HFFc6 (cell line): ENCODE measurements at places on chromosomes 3 and 15.

- no peak for DNase-seq
Observed at GRCh38 chr3:98564282-98565005, 29.0 kb downstream of the CPOX start.

DNA sequence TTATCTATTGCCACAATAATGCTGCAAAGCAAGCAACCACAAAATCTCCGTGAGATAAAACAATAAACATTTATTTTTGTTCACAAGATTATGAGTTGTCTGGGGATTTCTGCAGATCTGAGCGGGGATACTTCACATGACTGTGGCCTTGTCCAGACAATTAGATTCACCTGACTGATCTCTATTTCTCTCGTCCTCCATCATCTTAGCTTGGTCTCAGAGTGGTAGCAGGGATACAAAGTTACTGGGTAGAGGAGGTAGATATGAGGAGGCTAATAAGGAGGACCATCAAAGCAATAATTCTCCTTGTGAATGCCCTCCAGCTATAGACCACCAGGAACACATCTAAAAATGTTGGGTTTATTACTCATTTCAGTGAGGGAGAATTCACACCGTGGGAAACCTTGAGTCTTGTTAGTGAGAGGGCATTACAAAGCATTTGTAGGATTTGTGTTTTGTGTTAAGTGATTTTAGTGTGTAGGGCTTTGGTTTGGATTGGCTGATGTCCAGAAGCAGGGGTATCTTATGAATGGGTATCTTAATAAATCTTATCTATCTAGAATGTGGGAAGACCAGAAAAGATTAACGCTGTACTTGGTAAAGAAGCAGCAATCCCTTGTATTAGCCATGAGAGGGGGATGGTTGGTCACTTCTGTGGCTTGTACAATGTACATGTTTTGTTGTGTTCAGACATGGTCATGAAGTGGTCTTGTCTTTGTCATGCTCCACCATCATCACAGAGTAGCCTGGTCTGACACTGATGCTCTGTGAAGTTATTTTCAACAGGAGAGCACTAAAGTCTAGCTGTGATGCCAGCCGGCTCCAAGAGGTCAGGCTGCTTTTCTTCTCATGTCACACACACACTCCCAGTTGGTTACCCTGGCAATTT, 287.6 kb upstream of the STT3B start:
- DNase-seq: no peak

DNA sequence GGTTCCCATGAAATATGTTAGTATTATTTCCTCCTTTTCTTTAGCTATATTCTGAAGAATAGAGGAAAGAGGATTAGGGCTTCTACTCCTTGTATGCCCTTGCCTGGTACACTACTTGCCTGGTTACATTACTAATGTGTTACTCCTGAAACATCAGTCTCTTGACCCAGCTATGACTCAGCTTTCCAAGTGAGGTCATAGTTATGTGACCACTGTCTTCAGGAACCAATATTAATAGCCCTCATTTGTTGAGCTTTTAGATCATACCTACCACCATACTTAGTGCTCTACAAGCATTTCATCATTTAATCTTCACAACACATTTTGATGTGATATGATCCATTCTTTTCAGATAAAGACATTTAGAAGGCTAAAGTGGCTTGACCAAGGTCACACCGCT, 60.3 kb downstream of the CMSS1 start:
- DNase-seq: peak; percentile 89

GRCh38 chr15:65558336-65558735, 28.1 kb downstream of the HACD3 start:
- peak; percentile 27 for DNase-seq

DNA sequence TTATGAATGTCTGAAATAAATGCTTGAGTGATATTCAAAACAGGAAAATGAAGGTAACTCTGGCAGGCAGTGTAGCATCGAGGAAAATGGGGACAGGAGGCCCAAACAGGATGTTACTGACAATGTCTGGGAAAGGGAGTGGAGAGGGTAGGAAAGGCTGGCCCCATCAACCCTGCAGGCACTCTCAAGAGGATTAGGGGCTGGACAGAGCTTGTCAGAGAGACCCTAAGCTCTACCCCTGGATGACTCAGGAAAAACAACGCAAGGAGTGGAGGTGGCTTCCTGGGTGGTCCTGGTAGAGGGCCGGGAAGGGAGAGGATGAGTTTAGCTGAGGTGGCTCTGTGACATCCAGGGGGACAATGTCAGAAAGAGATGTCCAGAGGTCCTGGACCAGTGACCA, 106.0 kb downstream of the RYK start:
- no peak for DNase-seq

DNA sequence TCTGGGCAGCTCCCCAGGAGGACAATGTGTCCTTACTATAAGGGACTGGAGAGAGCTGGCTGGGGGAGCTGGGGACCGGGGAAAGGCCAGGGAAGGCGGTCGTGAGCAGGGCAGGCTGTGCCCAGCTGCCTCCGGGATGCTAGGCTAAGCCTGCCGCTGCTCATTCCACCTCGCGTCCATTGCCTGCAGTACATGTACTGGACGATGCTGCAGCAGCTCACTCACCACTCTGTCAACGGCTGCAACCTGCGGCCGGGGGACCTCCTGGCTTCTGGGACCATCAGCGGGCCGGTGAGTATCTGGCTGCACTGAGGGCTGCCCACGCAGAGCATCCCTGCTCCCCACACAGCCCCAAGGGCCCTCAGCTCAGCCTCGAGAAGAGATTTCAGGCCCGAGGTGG, 27.1 kb downstream of the FAH start:
- DNase-seq: no peak

DNA sequence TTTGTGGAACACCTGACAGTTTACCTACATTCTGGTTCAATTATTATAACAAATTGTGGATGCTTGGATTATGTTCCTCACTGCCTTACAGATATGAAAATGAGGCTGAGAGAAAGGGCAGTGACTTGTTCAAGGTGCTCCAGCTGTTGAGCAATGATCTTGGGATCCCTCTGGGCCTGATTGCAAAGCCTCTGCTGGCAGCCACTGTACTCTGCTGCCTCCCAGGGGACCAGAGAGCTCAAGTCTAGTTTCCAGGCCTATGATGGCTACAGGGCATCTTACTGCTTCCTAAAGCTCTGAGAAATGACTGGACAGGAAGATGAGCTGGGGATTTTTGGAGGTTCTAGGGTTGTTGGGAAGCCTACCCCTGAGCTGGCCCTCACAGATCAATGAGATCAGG, 2.3 kb upstream of the SHC4 start:
- peak; percentile 79 for DNase-seq

DNA sequence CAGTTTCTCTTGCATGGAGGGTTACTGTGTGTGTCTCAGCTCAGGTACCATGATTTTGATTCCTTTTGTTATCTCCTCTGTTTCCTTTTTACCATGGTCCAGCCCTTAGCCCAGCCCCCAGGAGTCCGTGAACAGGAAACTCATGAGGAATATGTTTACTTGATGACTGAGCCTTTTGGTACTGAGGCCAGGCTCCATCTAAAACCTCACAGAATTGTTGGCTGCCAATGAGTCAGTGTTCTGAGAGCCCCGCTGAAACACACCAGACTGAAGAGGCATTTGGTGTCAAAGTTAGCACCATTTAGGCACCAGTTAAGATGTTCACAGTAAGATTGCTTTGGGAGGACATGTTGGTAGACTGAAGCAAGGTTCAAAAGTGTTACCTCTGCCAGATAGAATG, 80.9 kb downstream of the DGKG start:
- peak; percentile 78 for DNase-seq

DNA sequence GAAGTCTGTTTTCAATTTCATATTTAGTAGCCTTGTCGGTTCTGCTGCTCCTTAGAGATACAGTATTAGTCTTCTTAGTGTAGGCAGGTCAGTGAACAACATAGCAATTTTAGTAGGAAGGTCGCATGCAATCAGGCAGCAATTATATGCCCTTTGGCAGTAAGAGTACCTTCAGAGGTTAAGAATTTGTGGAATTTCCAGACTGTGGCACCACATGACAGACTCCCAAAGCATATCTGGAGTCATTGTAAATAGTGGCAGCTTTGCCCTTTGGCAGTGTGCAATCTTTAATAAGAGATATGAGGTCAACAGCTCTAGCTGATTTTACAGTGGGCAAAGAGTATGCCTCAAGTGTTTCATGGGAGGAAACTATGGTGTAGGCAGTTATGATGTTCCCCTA, 1532.5 kb upstream of the CADM2 start:
- no peak for DNase-seq

GRCh38 chr3:55683666-55684270, 196.7 kb upstream of the WNT5A start:
- DNase-seq: no peak

- DNase-seq: no peak
Observed at GRCh38 chr3:171789759-171790505, 20.4 kb downstream of the PLD1 start.

DNA sequence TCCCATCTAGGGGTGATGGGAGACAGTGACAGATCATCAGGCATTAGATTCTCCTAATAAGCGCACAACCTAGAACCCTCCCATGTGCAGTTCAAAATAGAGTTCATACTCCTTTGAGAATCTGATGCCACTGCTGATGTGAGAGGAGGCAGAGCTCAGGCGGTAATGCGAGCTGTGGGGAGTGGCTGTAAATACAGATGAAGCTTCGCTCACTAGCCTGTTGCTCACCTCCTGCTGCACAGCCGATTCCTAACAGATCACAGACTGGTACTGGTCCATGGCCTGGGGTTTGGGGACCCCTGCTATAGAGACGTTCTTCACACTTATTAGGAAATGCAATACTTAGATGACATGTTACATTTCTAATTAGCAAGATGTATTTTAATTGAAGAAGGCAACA, 154.4 kb downstream of the CBLB start:
- no peak for DNase-seq

GRCh38 chr3:35426366-35426958, 212.9 kb upstream of the ARPP21 start:
- DNase-seq: no peak

GRCh38 chr15:53752406-53752805, 7.1 kb downstream of the WDR72 start:
- no peak for DNase-seq

DNA sequence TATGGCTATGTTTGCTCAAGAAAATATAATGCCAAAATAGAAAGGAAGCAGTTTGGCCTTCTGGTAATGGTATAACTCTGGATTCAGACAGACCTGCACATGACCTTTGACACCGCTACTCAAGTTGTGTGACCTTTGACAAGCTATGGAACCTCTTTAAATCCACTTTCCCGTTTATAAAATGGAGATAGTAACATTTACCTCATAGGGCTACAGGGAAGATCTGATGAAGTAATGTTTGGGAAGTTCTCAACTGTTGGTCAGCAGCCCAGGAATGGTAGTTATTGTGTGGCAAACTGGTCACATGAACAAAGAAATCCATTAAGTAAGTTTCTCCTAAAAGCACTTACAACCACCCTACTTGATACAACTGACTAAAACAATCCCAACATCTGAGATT, 95.1 kb upstream of the PHLDB2 start:
- DNase-seq: peak; percentile 16

DNA sequence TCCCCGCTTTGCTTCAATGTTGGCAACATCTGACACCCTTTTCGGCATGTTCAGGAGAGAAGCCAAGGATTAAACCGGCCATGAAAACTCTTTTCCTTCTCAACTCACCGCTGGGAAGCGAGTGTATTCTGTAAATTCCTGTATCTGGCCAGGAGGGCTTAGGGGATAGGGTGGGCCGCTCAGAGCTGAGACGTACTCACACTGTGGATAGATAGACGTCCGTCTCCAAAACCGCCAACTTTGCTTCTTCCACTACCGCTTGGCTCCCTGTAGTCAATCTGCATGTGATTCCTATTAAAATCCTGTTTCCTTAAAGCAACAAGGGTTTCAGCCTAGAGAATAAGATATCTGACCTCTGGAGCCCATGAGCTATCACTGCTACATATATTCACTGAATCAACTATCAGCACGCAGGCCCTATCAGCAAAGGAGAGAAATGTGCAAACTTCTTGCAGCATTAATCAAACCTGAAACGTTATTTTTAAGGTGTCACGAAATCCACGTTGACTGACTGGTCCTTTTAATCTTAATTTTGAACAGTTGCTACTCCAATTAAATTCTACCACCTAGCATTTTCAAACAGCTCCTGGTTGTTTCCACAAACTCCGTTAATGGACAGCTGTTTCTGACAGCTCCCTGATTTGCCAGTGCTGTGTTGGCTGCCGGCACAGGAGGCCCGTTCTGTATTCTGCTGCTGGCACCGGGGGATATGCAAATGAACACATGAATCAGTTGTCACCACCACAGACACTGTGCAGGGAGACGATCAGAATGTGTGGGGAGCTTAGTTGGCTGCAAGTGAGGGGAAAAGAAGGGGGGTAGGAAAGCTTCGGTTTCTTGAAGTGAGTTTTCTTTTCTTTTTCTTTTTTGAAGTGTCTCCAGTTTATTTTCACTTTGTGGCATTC, 438.9 kb upstream of the ARRDC4 start:
- no peak for DNase-seq

DNA sequence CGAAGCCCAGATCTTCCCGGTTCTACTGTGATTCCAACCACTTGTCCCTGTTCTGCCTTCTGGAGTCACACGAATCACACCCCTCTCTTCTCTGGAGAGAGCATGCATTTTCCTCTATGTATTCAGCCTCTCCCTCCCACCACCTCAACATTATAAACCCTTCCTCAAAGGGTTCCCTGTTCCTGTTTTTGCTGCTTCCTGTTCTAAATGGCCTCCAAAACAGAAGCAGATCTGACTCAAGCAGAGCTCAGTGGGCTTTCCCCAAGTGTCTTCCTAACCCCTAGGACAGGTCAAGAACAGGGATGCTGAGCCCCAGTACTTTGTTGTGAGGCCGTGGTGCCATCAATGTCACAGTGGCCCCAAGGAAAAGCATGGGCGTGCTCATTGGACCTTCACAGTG, 75.7 kb upstream of the ARNT2 start:
- DNase-seq: no peak

- DNase-seq: no peak
Observed at GRCh38 chr3:38989917-38990510, 61.7 kb downstream of the SCN11A start.

- DNase-seq: peak; percentile 87
Observed at GRCh38 chr15:44340410-44340809, 51.9 kb downstream of the GOLM2 start.

DNA sequence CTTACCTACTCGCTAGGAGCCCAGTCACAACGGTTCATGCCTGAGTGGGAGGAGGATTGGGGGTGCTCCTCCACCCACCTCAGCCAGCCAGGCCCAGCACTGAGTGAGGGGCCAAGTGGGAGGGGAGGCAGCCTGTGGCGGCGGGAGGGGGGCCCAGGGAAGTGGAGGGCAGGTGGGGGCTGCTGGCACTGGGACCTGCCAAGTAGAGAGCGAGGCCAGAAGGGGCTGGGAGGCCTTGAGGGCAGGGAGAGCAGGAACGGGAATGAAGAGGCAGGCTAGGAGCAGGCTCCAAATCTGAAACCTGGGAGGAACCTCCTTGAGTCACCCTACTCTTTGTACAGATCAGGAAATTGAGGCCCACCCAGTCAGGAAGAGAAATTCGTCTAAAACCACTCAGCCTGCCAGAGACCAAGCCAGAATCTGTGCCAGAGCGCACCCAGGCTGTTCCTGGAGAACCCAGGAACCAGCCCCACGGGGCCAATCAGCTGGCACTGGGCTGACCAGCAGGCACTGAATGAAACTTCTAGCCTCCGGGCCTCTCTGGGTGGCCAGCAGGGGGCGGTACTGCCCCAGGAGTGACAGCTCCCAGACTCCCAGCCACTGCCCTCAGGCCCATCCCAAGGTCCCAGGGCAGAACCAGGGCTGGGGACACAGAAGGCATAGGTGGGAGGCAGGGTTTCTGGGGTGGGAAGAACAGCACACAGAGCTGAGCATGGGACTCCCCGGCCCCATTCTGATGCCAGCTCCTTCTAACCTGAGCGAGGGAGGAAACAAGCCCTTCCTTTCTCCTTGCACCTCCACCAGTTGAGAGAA, 14.8 kb upstream of the CYP11A1 start:
- DNase-seq: peak; percentile 79
